KBM-7 (cell line): ENCODE measurements at places on chromosomes 12 and 14.

GRCh38 chr12:2169489-2169888 lies 116.7 kb downstream of the CACNA1C start:
- no peak for DNase-seq

DNA sequence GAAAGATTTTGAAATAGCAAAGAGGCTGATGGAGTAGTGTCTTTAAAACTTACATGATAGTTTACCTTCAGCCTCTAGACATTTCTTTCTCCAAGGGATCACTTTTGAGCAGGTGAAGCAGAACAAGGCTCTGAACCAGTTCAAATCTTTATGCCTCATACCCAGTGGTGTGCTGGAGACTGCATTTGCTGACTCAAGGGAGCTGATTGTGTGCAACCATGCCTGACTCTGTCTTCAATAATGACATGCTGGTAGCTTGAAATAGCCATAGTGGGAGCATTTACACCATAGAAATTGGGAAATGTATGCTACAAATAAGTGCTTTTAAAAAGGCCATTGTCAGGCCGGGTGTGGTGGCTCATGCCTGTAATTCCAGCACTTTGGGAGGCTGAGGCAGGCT lies 482.0 kb downstream of the TMTC2 start:
- no peak for DNase-seq

DNA sequence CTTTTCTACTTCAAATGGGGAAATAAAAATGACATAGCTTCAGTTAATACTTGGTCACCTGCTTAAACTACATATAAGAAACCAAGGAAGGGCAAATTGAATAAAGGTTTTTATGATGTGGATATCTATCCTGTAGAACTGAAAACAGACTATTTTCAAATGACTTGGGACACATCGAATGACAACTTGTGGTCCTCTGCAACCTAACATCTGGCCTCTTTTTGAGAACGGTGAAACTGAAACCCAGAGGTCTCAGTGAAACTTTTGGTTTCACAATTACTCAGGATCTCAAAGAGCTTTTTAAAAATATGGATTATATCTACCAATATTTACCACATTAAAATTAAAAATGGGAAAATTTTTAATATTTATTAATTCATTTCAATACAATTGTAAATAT lies 65.2 kb downstream of the PPP2R5E start:
- DNase-seq: no peak

GRCh38 chr12:115010324-115010995 lies 326.5 kb upstream of the TBX3 start:
- no peak for DNase-seq

DNA sequence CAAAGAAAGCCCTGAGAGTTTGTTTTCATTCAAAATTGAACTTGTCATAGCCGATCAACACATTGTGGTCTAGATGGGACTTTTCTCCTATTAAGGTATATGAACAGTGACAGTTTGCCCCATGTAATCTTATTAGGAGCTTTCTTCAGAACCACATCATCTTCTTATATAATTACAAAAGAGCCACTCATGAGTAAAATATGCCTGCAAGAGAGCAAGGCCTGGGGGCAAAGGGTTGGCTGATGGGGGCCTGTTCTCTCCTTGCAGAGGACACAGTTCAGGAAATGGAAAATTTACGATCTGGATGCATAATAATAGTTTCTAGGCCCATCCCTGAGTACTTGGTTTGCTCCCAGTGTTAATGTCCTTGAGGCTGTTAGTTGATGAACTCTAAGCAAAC lies 87.8 kb downstream of the FLRT2 start:
- DNase-seq: no peak

GRCh38 chr14:69811227-69811867 lies 14.3 kb upstream of the SLC10A1 start:
- DNase-seq: no peak

GRCh38 chr14:43647302-43647701 lies 859.8 kb downstream of the FSCB start:
- DNase-seq: no peak

- DNase-seq: no peak
Observed at GRCh38 chr12:24198936-24199671, 249.6 kb upstream of the SOX5 start.

GRCh38 chr14:65219353-65219752 lies 117.0 kb upstream of the MAX start:
- no peak for DNase-seq

DNA sequence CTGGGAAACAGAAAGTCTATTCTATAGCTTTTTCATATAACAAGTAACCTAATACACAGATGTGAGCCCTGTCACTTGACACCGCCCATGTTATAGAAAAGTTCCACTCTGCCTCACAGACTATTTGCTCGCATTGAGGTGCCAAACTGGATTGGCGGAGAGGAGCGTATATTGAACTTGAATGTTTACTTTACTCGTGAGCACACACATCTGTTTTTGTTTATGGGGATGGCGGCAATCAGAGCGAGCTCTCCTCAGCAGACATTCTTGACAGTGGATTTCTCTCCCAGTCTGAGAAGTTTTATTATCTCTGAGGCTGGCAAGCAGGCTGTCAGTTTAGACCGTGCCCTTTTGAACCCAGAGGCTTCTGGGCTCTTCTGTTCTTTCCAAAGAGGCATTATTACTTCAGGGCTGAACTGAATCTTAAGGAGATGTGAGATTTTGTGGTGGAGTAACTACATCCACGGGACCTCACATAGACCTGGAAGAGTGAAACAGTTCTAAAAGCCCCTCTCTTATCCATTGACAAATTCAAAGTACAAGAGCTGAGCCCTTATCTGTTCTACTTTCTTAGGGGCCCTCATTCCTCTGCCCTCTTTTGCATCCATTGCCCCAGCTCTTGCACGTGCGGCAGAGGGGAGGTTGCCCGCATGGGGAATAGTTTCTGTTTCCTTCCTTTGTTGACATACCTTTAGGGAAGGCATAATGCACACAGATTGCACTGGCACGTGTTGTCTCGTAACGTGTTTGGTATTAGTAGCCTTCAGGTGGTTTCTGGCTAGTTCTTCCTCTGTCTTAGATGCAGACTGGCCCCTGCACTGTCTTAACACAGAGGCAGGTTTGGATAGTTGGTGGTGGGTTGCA lies 68.2 kb downstream of the DRAM1 start:
- DNase-seq: no peak

- peak; percentile 76 for DNase-seq
Observed at GRCh38 chr12:62625228-62625627, 158.6 kb downstream of the MON2 start.

DNA sequence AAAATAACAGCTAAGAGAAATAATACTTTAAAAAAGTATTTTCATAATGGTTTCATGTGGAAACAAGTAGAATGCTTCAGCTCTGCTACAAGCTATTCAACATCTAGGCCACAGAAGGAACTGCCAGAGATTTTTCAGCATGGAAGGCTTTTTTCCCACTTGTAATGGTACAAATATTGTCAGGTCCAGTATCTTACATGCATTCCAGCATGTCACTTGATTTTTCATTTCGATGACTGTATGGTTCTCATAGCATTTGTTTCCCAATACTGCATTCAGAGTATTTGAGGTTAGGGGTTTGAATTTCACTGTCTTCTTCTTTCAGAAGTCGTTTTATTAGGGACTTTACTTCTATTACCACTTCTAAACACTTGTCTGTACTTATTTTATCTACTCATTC lies 1701.5 kb upstream of the FLRT2 start:
- no peak for DNase-seq

GRCh38 chr12:106127338-106128126 lies 11.2 kb downstream of the NUAK1 start:
- DNase-seq: no peak

DNA sequence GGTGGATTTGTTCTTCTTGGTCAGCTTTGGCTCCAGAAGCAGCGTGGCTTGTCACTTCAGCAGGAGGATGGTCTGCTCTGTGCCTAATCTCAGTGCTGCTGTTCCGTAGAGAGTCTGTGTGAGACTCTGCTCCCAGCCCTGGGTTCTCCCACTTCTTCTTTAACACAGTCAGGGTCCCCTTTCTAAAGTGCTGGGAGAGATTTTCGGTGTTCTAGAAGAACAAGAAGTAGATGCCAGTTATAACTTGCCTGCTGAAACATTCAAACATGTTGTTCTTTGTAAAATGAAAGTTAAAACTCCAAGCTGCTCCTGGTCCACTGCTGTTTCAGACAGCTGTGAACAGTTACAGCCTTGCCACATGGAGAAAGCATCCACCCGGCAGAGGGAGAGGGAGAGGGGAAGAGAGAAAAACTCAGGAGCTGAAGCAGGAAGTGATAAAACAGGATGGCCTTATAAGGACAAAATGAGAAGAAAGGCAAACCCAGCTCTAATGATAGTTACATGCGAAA lies 55.2 kb upstream of the CERS5 start:
- peak; percentile 75 for DNase-seq

GRCh38 chr14:79295385-79295784 lies 915.9 kb downstream of the DIO2 start:
- DNase-seq: no peak

DNA sequence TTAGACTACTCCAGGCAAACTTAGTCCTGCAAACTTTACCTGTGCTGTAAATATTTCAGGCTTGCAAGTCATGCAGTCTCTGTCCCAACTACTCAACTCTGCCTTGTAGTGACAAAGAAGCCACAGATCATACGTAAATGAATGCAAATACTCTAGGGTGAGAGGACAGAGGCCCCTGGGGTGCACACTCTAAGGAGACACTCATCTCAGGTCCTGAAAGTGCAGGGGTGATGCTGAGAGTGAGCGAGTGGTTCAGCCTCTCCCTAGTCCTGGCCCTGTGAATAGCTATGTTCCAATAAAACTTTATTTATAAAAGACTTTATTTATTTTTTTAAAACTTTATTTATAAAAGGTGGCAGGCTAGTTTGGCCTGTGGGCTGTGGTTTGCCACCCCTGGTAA lies 34.9 kb downstream of the HCAR2 start:
- DNase-seq: no peak

- DNase-seq: peak; percentile 80
Observed at GRCh38 chr12:6946033-6946919, 2.5 kb downstream of the C12orf57 start.

DNA sequence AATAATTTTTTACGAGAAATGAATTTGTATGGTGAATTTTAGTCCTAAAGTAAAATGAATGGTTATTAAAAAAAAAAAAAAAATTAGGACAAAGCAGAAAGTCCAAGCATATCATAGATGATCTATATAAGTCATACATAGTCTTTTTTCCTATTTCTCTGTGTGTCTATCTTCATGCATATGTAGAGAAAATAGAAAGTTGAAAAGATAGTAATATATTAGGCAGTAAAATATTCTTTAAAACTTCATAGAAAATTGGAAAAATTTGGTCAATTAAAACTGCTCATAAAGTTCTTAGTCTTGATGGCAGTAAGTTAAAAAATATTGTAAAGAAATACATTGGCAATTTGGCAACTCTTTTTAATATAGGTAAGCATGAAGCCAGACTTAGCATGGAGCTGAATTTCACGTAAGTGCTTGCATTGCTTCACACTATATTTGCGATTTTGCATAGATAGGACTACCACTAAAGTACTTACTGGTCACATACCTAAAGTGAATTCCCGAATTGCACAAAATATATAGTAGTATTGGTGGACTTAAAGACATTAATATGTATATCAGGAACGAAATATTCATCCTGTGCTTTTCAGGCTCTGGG lies 303.8 kb downstream of the IPO8 start:
- DNase-seq: no peak

GRCh38 chr12:54296393-54297099 lies 4.3 kb downstream of the NFE2 start:
- DNase-seq: no peak

DNA sequence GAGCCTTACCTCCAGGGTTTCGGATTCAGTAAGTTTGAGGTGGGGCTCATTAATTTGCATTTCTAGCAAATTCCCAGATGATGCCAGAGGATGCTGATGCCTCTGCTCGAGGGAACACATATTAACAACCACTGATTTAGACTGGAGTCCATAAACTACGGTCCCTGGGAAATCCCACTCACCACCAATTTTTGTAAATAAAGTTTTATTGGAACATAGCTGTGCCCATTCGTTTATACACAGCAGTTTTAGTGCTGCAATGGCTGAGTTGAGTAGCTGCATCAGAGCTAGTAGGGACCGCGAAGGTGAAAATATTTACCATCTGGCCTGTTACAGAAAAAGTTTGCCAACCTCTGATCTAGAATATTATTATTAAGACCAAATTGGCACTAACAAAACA lies 73.8 kb downstream of the DNAI7 start:
- DNase-seq: no peak
